ENCODE measurements at places on chromosomes 11 and 22. TPM values are rescaled to one million over a fixed set of nuclear protein-coding genes. Genes with fewer than 3 reads are reported as not detected.

The INS gene
- not detected for total RNA-seq

The ZNF215 gene
- 4.5 TPM for total RNA-seq

The CD81 gene
- 678 TPM for total RNA-seq

The CHRM1 gene
- total RNA-seq = not detected

The ANO5 gene
- not detected for total RNA-seq

The C11orf65 gene
- total RNA-seq = 0.69 TPM

The OR5D16 gene
- total RNA-seq = not detected

The OR52I1 gene
- not detected for total RNA-seq

The OR52N4 gene
- not detected for total RNA-seq
